Activated gamma-delta T cell treated with anti-CD3 and anti-CD28 coated beads, Interleukin-2, amount 50 U/mL, for 16 hours (primary cell): ENCODE measurements at places on chromosomes 4 and X.
A peak's percentile ranks its signal among the peaks of the same experiment; 100 is the strongest.

DNA sequence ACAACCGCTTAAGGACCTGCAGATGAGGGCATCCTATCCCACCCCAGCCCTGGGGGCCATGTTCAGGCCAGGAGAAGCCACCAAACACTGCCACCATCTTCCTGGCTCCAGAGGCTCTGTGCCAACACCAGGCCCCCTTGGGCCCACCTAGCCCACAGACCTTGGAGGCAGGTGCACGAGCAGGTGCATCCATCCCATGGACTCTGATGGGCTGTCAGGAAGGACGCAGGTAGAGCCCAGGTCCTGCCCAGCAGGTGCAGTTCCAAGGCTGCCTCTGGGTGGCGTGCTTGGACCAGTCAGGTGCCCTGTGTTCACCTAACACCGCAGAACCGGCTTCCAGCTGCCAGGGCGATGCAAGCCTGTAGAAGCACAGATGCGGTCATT lies 22.8 kb upstream of the PDE6B start:
- DNase-seq, result peak; percentile 45

DNA sequence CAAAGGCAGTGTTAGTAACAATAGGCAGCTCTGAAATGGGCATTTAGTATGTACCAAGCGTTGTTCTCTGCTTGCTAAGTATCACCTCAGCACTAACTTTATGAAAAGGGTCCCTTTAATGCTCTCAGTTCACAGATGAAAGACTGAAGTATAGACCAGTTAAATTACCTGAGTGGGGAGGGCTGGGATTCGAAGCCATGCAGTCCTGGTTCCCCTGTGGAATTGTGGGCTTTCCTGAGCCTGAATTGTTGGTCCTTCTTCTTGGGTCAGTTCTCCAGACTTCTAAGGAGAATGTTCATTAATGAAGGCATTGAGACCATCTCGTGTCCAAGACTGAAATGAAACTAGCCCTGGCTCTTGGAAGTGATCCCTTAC lies 7.7 kb upstream of the PRDM8 start:
- DNase-seq, result no peak

- DNase-seq, result no peak
Measured at GRCh38 chrX:23344238-23344903, 9.7 kb downstream of the PTCHD1 start.

DNA sequence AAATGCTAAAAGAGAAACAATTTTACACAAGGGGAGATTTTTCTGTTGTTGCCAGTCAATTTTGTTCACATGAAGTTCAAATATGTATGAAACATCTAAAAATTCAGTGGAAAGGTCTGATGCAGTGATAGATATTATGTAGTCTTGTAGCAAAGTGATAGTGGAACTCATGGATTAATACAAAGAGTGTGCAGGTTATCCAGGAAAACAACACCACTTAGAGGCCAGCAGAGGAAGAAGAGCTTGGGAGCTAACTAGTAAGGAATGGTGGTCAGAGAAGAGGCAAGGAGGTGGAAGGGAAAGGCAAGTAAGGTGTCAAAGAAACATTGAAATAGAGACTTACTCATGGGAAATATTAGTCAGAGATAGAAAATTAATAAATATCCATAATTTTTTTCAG lies 395.6 kb downstream of the MAPK10 start:
- no peak for DNase-seq

DNA sequence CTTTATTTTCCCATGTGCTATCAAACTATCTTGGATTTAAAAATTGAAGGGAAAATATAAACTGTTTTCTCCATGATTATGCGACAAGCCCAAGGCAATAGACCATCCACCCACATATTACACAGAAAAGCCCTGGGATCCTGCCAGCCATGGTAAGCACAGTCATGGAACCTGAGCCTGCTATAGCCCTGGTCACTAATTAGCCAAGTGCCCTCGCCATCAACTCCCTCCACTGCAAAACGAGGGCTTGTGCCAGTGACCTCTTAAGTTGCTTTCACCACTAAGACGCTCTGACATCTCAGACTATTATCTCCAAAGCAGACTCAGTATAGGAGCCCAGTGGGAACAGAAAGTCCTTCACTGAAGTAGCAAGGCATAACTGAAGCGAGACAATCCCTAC lies 69.2 kb downstream of the NLGN4X start:
- no peak for DNase-seq

GRCh38 chr4:184292877-184293276 lies 75.2 kb upstream of the ENPP6 start:
- no peak for DNase-seq

- DNase-seq, result no peak
Measured at GRCh38 chr4:81712714-81713113, 241.0 kb upstream of the RASGEF1B start.

GRCh38 chr4:178976861-178977260 lies 1534.6 kb upstream of the AGA start:
- DNase-seq, result no peak

- DNase-seq, result peak; percentile 46
Measured at GRCh38 chr4:169659716-169660670, 39.6 kb downstream of the CLCN3 start.

- DNase-seq, result no peak
Measured at GRCh38 chrX:150364347-150365050, 1.4 kb downstream of the MAMLD1 start.

- no peak for DNase-seq
Measured at GRCh38 chr4:3411676-3412075, 30.1 kb upstream of the HGFAC start.

DNA sequence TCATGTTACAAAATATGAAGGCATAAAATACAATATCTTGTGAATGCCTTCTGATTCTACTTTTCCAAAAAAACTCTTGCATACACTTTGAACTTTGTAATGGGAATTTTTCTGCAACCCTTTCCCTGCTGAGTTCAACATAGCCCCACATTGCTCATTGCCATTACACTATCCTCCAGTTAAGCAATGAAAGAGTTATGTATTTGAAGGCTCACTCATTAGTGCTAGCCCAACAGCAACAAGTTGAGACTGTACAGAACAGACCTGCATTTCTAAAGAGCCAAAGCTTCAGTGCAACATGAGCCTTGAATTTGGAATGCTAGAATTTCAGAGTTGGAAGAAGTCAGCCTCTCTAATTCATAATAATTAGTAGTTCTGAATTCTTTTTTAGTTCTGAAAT lies 44.4 kb upstream of the STAG2 start:
- DNase-seq, result no peak

DNA sequence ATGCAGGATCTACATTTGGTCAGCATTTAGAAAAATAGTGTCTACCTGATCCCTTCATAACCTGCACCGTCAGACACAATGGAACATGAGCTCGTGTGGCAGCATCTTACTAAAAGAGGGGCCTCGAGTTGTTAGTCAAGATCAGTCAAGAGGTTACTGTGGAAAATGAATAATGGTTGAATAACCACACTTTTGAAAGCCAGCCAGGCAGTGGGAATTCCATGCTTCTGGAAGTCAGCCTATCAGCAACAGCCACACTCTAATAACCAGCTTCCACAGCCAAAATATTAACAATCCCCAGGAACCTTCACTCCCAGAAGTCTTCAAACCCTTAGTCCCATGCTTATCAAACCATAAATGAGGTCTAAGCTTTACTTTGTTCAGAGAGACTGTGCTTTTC lies 234.3 kb downstream of the HS3ST1 start:
- DNase-seq, result no peak

GRCh38 chr4:44861756-44862155 lies 135.4 kb upstream of the GNPDA2 start:
- DNase-seq, result no peak

DNA sequence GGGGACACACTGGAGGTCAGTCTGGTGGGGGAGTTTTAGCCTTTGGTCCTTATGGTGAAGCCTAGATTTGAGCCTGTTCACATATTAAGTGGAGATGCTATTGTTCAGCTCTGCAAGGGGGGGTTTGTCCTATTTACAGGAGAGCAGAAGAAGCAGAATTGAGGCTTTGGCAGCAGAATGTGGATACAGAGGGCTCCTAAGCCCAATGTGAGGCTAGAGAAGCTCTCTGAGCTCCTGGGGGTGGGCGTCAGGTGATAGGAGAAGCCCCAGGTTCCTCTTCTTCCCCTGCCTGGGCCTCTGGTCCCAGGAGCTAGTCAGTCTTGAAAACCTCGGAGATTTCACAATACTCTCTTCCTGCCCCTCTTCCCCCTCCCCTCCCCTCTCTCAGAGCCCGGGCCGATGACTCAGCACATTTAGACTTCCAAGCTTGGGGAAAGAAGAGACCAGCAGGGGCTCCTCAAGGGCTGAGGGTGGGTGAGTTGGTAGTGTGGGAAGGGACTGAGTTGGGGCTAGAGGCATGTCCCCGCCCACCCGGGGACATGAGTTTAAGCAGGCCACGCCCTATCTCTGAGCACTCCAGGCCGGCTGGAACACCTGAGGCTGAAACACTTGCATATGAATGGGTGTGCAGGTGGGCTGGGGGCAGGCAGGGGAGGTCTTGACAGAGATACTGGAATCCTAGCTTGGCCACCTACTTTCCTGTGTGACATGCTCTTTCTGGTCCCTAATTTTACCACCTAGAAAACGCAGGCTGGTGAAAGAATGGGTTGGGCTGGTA lies 3.4 kb downstream of the TFE3 start:
- DNase-seq, result no peak

DNA sequence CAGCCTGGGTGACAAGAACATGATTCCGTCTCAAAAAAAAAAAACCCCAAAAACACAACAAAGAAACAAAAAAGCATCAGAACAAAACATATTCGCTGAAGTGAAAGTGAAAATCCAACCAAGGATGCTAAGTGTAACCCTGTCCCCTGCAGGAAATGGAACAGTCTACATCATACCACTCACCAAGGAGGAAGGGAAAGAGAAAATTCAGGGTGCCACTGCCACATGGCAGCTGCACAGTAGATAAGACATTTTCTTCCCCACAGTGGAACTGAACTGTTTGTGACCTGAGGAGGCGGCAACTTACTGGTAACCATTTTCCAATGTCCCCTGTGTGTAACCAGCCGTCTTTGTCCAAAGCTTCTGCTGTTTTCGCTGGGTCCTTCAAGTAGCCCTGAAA lies 28.2 kb upstream of the CENPU start:
- peak; percentile 7 for DNase-seq
